ENCODE measurements at places on chromosomes 2 and 18.

DNA sequence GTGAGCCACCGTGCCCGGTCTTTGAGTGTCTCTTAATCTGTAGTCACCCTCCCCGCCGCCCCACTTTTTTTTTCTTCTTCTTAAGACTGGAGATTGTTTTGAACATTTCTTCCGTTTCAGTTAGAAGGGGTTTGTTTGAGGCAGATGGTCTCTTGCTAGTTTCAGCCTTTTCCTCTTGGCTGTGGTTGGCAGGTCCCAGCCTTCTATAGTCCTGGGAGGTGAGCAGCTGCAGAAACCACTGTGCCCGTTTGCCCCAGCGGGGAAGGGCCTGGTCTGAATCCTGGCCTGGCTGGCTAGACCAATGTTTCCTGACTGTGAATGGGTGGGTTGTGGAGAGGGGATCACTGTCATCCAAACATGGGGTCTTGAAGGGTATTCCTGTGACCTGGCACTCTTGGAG, 30.1 kb upstream of the MCFD2 start:
- DNase-seq, result no peak

- no peak for DNase-seq
Measured at GRCh38 chr2:61338447-61338846, 132.4 kb downstream of the USP34 start.

GRCh38 chr2:61959381-61960293, 54.2 kb downstream of the COMMD1 start:
- DNase-seq, result no peak

GRCh38 chr2:105872142-105872728, 127.5 kb downstream of the NCK2 start:
- no peak for DNase-seq

GRCh38 chr2:195468771-195469170, 188.3 kb upstream of the SLC39A10 start:
- DNase-seq, result no peak

DNA sequence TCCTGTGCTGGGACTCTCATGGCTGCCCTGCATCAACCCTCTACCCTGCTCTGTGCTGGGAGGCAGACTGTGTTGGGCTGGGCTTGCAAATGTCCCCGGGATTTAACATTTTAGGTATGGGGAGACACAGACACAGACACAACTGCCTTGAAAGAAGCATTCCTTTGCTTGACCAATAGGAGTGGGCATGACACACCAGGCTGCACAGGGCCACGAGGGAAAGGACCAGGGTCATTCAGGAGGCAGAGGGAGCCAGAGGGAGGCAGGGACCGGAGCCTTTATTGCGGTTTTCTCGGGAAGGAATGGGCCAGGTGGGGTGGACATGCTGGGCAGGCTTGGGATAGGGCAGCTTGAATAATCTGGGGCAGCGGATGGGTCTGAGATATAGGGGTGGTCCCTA, 238.7 kb upstream of the COPS8 start:
- DNase-seq, result no peak

DNA sequence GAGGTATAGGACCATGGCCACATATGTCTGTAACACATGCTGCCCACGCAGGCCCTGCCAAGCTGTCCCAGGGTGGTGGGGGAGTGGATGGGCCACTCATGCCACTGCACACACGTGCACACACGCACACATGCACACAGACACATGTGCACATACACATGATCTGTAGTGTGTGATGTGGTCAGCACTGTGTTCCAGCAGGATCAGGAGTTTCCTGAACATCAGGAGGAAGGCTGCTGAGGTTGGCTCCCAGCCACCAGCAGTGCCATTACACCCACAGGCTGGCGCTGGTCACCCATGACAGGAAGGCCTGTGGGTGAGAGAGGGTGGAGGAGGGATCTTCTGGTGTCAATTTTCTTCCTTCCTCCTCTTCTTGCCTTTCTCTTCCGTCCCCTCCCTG, 44.7 kb downstream of the POMC start:
- DNase-seq, result no peak

DNA sequence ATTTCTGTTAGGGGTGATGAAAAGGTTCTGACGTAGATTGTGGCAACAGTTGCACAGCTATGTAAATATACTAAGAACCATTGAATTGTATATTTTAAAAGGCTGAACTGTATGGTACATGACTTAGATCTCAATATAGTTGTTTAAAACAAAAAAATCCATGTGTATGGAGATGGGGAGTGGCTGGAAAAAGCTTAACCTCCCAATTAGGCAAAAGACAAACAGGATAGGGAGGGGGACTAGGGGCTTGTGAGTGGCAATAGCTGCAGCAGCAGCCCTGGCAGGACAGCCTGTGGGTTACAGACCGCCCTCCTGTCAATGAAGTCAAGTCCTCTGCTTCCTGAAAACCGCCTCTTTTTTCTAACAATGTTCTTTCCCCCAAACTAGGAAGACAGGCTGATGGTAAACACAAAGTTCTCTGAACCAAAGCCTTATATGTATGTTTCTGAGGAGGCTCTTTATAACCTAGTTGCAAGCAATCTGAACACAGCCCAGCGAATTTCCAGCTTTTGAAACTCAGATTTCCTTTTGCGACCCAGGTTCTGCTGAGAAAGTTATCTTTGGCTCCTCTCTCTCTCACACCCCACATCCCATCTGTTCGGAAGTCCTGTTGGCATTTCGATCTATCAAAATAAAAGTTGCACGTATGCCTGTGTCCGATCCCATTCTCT, 10.3 kb downstream of the ATP8B1 start:
- DNase-seq, result no peak

- no peak for DNase-seq
Measured at GRCh38 chr2:122168799-122169198, 413.3 kb downstream of the TSN start.

GRCh38 chr2:109129921-109130722, 1.1 kb downstream of the SH3RF3 start:
- DNase-seq, result no peak

GRCh38 chr2:200618054-200618419, 32.2 kb downstream of the AOX1 start:
- no peak for DNase-seq

Measured in NCI-H524 (cell line).